HCT116 (cell line): ENCODE measurements at places on chromosomes 2 and 18. TPM values are rescaled to one million over a fixed set of nuclear protein-coding genes. Genes with fewer than 3 reads are reported as not detected.

Gene RTP5
- total RNA-seq: not detected

Gene SERPINB10
- not detected for total RNA-seq

DNA sequence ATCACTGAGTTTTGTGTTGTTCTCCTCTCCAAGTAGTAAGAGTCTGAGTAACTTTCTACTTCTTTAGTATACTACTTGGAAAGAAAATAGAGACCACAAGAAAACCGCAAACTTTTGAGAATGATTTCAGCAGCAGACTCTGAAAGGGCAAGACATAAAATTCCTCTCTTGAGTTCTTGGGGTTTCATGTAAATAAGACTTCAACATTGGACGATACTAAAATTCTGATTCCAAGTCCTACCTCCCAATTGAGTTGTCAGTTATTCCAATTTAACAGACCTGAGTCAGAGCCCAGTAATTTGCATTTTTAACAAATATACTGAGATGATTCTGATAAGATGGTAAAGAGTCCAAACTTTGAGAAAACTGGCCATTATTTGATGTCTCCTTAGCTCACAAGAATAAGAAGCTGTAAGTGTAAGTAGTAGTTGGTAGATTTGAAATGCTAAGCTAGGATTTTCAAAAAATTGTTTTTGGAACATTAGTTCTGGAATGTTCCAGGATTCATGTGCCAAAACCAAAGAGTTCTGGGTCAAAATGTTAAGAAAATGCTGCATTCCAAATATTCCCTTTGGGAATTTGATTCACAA, 261.6 kb upstream of the SPOPL start:
- DNase-seq: no peak

DNA sequence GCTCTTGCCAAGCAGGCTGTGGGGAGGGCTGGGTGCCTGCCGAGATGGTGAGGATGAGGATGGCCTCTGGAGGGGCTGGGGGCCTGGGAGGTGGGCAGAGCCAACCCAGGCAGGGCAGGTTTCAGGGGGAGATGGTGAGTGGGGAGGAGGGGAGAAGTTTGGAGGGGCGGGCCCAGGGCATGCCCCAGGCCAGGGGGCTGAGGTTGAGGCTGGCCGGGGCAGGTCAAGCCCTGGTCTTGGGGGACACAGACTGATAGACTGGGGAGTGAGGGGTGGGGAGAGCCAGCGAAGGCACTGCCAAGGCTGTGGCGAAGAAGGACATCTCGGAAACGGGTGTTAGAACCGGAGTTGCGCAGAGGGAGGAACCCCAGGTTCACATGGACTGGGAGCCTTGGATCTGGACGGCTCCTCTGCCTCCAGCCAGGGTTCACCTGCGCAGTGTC, 12.6 kb downstream of the CAPN10 start:
- DNase-seq: no peak

DNA sequence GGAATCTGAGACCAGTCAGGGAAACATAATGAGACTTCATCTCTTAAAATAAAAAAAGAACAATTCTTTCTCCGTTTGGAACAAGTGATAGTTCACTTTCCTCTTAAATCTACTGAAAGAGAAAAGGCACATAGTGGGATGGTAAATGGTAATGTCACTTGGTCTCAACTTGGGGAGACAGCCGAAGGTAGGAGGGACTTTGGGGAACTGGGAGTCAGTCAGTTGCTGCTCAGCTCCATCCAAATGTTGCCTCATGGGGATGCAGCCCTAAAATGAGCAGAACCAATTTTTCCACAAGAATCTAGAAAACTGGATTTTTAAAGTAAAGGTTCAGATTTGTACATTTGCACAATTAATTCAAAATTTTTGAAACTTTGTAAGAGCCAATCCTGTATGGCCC, 19.2 kb downstream of the RASGRP3 start:
- no peak for DNase-seq

Gene HAAO
- not detected for total RNA-seq

Gene RBM44
- total RNA-seq: 0.54 TPM

DNA sequence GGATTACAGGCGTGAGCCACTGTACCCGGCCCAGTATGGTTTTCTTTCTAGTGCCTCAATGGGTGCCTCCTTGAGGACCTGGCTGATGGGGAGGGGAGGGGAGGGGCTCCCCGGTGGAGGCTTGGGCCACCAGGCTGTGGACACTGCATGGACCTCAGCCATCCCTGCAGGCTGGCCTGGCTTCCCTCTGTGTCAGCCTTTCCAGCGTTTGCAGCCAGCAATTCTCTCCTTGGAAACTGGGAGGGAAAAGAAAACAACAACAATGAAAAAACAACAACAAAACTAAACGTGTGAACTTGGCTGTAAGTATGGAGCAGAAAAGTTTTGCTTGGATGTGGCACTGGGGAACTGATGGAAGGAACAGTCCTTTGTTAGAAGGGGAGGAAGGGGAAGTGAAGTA, 159.3 kb downstream of the GLI2 start:
- DNase-seq: no peak
